ENCODE measurements at places on chromosomes 4 and X.

- peak; percentile 42 for DNase-seq
These were observed 99.5 kb downstream of the PPP2R2C start for GRCh38 chr4:6372649-6373525.

- no peak for DNase-seq
These were observed 260.3 kb downstream of the IL15 start for GRCh38 chr4:141896687-141897086.

DNA sequence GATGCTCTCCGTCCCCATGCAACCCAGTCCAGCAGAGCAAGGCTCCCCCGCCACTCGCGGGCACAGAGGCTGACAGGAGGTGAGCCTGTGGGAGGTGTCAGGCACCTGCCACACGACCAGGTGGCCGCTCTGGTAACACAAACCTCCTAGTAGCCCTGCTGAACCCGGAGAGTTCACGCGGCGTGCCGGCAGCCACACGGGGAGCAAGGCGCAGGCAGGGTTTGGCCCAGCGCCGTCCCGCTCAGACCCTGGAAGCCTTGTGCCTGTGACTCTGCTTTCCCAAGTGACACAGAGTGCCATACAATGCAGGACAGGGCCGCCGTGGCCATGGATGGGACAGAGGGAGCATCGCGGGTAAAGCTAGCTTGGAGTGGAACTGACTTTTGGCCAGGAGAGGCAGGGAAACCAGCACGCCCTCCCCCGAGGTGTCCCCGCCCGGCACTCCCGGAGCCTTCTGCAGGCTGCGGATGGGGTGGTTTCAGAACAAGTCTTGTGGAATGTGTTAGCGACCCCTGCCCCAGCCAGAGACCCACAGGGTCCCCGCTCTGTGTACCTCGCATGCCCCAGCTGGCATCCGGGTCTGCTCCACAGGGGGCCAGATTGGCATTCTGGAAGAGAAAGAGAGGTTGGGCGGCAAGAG lies 44.7 kb upstream of the AFAP1 start:
- no peak for DNase-seq

- no peak for DNase-seq
These were observed 208.8 kb downstream of the COX18 start for GRCh38 chr4:72860766-72861165.

Data from NCI-H2081 (cell line).